ENCODE measurements at places on chromosomes 16 and 17.

GRCh38 chr16:70162041-70162451, 11.5 kb upstream of the CLEC18C start:
- DNase-seq, result peak; percentile 8

DNA sequence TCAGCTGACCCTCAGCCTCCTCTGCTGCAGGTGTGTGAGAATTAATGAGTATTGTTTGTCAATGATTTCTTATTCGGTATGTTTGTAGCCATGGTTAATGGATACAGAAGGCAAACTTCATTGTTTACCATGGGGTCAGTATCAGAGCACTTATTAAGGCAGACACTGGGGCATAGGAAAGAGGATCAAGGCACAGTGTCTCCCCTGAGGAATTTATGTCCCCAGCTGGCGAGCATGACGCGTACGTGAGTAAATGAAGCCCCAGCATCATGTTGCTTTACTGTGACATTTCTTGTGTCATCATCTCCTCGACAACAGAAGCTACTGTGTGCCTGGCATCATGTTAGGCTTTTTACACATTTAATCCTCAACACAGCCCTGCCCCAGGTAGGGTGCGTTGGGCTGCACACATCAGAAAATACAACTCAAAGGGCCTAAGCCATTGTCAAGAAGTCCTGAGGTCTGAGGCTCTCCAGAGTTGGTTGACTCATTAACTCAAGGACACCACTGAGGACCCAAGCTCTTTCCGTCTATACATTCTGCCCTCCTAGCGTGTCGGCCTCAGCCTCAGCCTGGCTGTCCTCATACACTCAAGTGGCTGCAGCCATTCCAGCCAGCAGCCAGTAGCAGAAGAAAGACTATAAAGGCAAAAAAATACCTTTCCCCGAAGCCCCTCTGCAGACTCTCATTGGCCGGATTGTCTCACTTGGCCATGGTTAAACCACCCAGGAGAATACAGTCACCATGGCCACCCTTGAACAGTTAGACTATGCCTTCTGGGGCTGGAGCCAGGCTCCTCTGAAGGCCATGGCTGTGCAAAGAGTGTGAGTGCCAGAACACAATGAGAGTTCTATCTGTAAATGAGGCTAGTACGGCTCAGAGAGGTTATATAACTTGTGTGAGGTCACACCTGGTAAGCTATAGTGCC, 13.9 kb upstream of the ZCCHC14 start:
- no peak for DNase-seq

DNA sequence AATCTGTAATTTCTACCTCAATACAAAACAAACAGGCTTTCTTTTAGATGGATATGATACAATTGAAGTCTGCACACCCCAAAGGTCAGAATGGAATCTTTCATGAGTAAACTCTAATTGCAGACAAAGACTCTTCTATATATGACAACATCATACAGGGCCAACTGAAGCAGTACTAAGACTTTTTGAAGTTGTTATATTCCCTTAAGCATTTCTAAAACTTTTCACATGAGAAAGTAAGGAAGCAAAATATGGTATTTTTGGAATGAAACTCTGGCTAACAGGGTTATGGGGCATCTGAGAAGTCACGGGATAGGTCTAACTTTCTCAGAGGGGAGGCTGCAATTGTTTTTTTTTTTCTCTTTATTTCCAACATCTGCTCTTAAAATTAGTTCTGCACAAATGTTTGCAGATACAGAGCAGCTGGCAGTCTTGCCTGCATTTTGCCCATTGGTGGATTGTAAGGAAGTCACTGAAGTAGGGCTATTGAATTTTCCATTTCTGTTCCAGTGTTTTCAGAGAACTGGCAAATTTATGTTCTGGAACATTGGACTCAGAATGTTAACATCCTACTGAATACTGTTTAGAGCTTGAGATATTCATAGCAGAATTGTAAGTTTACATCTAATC, 59.1 kb downstream of the SSH2 start:
- DNase-seq, result no peak

- no peak for DNase-seq
Observed at GRCh38 chr17:67085406-67085805, 41.1 kb downstream of the CACNG1 start.

DNA sequence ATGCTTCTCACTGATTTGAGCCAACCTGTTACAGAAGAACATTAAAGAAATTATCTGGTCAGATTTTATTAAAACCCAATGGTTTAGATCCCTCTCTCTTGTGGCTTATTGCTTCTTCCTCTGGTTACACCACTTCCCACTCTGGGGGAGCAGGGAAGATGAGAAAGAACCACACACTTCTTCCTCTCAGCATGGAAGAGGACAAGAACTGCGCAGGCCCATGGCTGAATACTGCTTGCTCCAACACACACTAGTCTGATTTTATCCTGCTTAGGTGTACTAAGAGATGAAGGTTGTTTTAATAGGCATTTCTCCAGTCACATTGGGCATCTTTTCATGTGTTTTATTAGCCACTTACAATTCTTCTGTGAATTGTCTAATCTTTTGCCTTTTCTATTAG, 27.6 kb downstream of the MAP3K3 start:
- DNase-seq, result no peak

DNA sequence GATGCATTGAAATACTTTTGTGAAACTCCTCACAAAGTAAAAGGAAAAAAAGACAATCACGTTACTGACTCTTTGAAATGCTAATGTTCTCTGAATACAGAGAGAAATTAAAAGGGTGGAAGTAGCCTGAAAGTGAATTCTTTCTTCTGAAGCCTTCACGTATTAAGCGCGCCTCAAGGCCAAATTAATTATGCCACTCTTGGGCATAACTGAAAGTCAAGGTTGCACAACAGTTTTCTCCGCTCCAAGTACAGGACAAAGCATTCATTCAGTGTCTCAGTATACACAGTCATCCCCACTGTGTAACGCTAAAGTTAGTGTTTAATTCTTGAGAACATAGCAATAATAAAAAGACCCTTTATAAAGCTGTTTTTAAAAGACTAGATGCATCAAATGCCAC, 21.5 kb downstream of the PARN start:
- DNase-seq, result no peak

GRCh38 chr17:79024901-79025737, 1.1 kb downstream of the C1QTNF1 start:
- no peak for DNase-seq

- no peak for DNase-seq
Observed at GRCh38 chr17:50056961-50057330, 1.0 kb downstream of the ITGA3 start.

GRCh38 chr17:31752584-31752983, 106.5 kb downstream of the COPRS start:
- DNase-seq, result no peak

GRCh38 chr17:72467841-72468653, 347.2 kb downstream of the SOX9 start:
- no peak for DNase-seq

- no peak for DNase-seq
Observed at GRCh38 chr16:58105631-58106030, 23.6 kb downstream of the CFAP20 start.

- no peak for DNase-seq
Observed at GRCh38 chr17:4658478-4659305, 17.2 kb upstream of the ALOX15 start.

DNA sequence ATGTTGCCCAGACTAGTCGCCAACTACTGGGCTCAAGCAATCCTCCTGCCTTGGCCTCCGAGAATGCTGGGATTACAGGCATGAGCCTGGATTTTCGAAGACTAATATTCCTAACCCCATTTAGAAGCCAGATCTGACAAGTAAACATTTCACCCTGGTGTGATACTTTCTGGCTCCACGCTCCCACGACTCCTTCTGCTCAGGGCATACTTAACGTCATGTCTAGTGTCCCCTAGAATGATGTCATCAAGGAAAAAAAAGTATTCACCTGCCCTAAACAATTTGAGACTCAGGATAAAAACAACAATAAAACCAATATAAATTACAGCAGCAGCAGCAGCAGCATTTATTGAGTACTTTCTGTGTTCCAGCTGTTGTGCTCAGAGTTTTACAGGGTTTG, 13.2 kb downstream of the ITGB3 start:
- no peak for DNase-seq

GRCh38 chr16:73365016-73365551, 317.2 kb upstream of the ZFHX3 start:
- no peak for DNase-seq

DNA sequence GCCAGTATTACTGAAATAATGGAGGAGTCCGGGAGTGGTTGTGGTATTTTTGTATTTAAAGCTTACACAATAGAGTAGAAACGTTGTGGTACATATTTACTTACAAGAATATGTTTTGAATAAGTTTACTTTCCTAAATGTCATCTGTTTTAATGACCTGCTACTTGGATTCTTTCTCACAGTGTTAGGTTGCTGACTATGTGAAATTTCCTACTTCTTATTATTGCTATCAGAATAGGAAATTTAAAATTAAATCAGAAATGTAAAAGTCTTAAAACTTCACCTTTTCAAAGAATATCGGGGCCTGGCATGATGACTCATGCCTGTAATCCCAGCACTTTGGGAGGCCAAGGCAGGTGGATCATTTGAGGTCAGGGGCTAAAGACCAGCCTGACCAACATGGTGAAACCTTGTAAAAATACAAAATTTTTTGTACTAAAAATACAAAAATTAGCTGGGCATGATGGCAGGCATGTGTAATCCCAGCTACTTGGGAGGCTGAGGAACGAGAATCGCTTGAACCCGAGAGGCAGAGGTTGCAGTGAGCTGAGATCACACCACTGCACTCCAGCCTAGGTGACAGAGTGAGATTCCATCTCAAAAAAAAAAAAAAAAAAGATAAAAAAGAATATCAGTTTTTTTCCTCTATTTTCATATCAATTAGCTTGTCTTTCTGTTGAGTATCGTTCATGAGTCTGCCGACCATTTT, 77.8 kb downstream of the VMP1 start:
- peak; percentile 21 for DNase-seq

DNA sequence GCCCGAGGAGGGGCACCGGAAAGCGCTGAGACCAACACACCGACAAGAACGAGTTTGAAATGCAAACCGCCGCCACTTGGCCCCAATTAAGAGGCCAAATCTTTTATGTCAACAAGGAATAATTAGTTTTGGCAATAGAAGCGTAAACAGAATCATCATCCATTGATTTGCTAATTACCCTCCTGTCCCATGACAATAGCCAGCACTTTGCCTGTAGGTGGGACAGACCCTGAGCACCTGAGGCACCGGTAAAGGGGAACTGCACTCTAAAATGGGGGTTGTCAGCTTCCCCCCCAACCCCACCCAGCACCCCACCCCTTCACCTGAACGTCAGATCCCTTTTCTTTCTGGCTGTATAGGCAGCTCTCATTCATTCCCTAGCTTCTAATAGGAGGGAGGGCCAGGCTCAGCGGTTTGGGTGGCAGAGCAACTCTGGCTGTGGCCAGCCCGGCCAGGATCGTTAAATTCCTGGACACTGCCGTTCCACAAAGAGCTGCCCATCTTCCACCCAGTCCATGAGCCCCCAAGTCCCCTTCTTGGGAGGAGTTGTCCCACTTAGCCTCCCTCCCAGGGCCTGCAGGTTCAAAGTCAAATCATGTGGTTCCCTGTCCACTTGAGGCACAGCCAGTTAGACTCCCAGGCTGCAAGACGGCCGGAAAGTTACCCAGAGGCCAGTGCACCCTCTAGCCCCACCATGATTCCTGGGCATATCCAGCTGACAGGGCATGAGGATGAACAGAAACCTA, 45.8 kb downstream of the WNT3 start:
- DNase-seq, result no peak

Measured in hematopoietic multipotent progenitor cell treated with erythropoietin and hydrocortisone succinate and interleukin-3 and kit ligand, for 17 days (in vitro differentiated cells).